ENCODE measurements at places on chromosomes 1 and 21.
A peak's percentile ranks its signal among the peaks of the same experiment; 100 is the strongest.

- DNase-seq, result no peak
Measured at GRCh38 chr1:91011726-91012125, 10.1 kb downstream of the ZNF644 start.

DNA sequence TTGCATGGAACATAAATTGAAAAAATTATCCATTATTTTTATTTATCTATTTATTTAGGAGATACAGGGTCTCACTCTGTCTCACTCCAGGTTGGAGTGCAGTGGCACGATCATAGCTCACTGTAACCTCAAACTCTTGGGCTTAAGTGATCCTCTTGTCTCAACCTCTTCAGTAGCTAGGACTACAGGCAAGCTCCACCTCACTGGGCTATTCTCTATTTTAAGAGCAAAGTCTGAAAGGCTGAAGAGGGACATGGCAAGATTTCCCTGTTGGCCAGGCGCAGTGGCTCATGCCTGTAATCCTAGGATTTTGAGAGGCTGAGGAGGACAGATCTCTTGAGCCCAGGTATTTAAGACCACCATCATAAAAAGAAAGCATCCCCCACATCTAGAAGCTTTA is 14.0 kb upstream of the RC3H1 start:
- no peak for DNase-seq

- no peak for DNase-seq
Measured at GRCh38 chr1:184388971-184389370, 2.1 kb downstream of the C1orf21 start.

- no peak for DNase-seq
Measured at GRCh38 chr1:118302145-118302544, 117.1 kb upstream of the SPAG17 start.

GRCh38 chr1:114702737-114703136 is 7.4 kb upstream of the AMPD1 start:
- no peak for DNase-seq

GRCh38 chr1:115768549-115768948 is at the start of gene CASQ2:
TSS of gene CASQ2 (minus strand) at chr1:115768714. CDS start at chr1:115768541, 173 bp downstream.
- no peak for DNase-seq

GRCh38 chr21:14877581-14878228 is 187.1 kb downstream of the NRIP1 start:
- peak; percentile 49 for DNase-seq

DNA sequence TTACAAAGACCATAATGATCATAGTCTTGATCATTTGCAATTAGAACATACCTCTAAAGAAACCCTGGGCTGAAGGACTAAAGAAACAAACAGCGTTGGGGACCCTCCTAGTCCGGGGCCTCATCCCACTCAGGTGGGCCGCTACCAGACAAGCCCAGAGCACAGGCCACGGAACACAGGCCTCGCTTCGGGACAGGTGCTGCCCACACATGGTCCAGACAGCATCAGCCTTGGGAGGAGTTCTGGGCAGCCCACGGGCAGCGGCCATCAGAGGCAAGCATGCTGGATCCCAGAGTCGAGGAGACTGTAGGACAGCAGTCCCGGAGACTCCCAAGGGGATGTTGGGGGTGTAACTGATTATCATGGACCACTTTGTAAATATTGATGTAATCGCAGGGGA is 4.9 kb downstream of the C2CD2 start:
- DNase-seq, result no peak

- no peak for DNase-seq
Measured at GRCh38 chr1:93323185-93323820, 22.4 kb upstream of the DR1 start.

DNA sequence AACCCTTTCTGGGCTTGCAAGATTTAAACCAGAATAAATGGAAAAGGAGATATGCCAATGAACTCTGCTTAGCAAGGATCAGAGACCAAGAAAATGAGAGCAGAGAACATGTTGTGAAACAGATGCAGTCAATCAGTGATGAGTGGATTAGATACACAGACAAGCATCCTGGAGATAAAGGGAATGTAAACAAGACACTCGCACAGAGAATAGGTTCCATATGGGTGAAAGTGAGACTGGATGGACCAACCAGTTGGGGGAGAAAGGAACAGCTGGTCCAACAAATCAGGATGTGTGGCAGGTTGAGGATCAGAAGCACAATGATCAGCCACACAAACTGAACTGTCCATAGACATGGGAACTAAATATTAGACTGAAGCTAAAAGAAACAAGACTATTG is 338.2 kb downstream of the ASTN1 start:
- DNase-seq, result no peak

GRCh38 chr1:21494196-21494595 is 15.0 kb upstream of the ALPL start:
- DNase-seq, result no peak

- no peak for DNase-seq
Measured at GRCh38 chr1:151512801-151513625, 1.8 kb downstream of the CGN start.

DNA sequence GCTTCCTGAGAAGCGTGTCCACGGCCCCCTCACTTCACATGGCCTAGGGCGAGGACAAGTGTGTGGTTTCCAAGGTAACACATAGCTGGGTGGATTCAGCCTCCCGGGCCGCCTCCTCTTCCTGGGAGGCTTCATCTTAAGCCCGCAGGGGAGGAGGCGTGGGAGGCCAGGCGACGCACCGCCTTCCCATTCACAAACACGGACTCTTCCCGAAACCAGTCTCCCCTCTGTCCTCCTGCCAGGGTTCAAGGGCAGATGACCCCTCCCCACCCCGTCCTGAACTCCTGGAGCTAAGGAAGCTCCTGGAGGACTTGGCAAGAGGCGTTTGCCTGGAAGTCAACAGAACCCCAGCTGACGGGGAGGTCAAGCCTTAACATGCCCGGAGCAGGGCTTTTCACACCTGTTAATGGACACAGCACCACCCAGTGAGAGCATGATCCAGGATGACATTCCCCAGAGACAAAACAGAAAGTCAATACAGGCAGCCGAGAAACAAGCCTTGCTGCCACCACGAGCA is 56.7 kb downstream of the KCNN3 start:
- DNase-seq, result peak; percentile 81

DNA sequence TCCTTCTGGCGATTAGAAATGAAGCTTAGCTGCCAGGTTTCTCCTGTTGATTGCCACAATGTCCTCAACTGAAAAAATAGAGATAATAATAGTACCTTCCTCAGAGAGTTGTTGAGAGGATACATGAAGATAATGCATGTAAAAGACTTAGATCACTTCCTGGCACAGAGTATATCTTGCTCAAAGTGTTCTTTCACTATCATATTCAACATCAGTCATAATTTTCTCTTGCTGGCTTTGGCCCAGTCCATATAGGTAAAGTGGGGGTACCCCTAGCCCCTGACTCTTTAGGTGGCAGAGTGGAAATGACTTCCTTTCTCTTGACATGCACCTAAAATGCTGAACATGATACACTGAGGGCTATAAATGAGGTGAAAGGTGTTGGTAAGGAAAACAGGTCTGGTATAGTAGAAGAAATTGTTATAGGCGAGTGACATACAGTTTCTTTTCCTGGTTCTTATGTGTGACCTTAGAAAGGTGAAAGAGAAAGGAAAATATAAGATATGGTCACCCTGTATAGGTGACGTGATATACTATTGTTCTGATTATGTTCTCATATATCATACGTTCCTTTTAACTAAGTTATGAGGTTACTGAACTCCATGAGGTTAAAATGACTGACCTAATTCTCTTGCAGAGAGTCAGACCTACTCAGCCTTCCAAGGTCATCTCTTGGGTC is 209.9 kb upstream of the DEPDC1 start:
- DNase-seq, result no peak

- DNase-seq, result no peak
Measured at GRCh38 chr1:44417351-44418021, 12.4 kb downstream of the RNF220 start.

DNA sequence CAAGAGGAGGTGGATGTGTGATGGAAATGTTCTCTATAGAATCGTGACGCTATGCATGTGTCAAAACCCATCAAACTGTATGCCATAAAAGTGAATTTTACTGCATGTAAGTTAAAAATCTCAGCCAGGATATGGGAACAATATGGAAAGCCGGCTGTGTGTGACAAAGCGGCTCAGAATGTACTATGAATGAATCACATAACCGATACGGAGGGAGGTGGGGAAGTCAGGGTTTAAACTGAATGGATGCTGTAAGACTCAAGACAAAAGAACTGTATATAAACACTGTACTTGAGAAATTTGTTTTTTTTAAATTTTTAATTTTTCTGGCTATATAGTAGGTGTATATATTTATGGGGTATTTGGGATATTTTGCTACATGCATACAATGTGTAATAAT is 111.6 kb upstream of the PDE4B start:
- DNase-seq, result peak; percentile 70

GRCh38 chr1:65265651-65266351 is 43.5 kb upstream of the DNAJC6 start:
- peak; percentile 86 for DNase-seq

GRCh38 chr1:42927274-42927841 is 31.3 kb downstream of the SLC2A1 start:
- DNase-seq, result no peak

DNA sequence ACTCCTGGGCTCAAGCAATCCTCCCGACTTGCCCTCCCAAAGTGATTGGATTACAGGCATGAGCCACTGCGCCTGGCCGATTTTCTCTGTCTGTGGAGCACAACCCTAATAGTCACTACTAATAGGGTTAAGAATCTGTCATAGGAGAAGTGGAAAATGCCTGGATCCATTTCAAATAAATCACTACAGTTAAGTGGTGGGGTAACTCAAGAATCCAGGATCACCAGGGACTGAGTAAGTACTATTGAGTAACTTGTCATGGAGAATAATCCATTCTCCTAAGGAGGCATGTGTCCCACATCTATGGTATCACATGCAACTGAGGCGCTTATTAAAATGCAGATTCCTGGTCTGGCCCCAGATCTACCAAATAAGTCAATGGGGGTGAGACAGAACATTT is 53.2 kb downstream of the OPTC start:
- DNase-seq, result no peak

GRCh38 chr1:19372136-19372514 is 60.0 kb downstream of the SLC66A1 start:
- no peak for DNase-seq

DNA sequence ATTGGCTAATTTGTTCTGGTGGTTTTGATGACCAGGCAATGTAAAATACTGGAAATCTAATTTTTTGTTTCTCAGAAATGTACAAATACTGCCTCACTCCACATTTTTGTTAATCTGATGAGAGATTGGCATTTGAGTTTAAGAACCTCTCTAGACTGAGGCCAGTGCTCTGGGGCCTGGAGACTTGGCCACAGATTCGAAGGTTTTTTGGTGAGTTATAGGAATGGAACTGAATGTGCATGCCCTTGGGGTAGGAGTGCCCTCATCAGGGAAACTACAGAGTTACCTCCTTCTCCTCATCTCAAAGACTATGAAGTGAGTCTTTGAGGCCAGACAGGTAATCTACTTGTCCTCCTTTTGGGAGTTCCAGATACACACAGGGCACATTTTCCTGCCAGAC is 347.9 kb downstream of the LTN1 start:
- no peak for DNase-seq

DNA sequence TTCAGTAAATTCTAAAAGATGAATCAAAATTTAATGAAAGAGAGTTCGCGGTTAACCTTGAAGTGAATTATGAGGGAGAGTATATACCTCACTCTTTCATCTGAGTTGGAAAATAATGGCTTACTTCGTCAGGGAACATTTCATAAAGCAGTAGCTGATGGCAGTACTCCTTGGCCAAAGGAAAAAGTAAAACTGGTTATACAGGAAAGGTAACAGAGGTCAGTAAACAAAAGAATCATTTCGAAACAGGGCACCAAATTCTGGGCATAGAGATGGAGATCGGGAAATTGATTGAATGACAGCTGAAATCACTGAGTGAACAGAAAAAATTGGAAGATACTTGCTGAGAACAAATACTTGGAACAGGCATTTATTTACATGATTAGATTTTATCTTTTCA is 199.0 kb downstream of the OLFM3 start:
- no peak for DNase-seq

GRCh38 chr1:51504806-51505525 is 14.1 kb downstream of the EPS15 start:
- DNase-seq, result no peak

- DNase-seq, result no peak
Measured at GRCh38 chr1:212769459-212770167, 22.0 kb downstream of the NSL1 start.

DNA sequence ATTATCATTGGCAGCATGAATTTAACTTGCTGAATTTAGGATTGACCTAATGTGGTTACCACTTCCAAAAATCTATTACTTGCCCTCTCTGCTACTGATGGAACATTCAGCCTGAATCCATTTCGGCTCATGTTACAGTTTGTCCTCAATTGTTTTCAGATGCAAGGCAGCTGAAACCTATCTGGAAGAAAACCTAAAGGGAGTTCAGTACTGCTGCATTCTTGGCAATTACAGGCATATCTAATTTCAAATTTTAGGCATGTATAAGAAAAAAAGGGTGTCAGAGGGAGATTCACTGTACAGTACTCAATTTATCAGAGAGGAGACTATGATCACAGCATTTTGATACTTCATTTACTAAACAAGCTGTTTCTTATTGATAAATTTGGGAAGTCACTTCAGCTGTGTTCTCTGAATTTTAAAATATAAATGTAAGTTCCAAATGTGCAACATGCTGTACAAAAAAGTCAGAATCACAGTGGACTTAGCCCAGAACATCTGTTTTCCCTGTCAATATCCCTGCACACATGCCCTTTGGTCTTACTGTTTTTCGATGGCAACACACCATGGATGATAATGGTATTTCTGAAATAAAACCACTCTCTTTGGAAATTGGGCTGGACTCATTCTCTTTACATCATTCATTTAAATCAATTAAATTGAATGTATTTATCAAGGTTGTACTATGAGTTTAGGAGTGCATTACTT is 651.6 kb upstream of the ADGRL4 start:
- DNase-seq, result no peak

- no peak for DNase-seq
Measured at GRCh38 chr1:30472526-30472925, 250.9 kb downstream of the MATN1 start.

GRCh38 chr1:96683931-96684330 is 37.7 kb upstream of the PTBP2 start:
- DNase-seq, result no peak

DNA sequence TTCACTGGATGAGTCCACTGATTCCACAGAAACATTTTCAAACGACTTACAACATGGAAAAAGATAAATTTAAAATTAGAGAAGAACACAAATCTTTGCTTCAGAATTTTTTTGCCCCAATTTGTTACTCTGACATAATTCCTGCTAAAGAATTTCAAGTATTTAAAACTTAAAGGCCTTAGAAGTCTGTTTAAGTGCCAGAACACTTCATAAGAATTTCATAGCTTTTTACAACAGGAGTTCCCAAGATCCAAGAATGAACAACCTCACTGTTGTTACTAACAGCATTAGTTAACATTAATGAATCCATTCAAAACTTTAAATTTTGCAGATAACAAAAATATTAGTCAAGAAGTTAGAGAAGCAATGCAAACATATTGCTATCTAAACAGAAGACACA is 31.7 kb downstream of the ARHGAP29 start:
- DNase-seq, result no peak

DNA sequence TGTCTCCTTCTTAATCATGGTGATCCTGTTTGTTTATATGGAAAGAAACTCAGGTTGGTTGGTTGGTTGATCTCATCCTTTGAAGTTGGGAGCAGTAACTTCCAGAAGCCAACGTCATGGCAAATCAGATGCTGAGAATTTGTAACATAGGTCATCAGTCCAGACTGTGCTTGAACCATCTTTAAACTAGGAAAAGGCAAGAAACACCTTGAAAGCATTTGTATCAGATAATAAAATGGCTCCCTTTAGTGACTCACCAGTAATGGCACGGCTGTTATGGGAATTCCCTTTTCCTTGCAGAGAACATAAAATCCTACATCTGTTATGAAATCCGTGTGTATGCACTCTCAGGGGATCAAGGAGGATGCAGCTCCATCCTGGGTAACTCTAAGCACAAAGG is 58.1 kb downstream of the SERBP1 start:
- DNase-seq, result peak; percentile 46
